ENCODE measurements at places on chromosomes 12 and 14.

GRCh38 chr12:54199917-54200316 lies 11.1 kb upstream of the SMUG1 start:
- DNase-seq: no peak

DNA sequence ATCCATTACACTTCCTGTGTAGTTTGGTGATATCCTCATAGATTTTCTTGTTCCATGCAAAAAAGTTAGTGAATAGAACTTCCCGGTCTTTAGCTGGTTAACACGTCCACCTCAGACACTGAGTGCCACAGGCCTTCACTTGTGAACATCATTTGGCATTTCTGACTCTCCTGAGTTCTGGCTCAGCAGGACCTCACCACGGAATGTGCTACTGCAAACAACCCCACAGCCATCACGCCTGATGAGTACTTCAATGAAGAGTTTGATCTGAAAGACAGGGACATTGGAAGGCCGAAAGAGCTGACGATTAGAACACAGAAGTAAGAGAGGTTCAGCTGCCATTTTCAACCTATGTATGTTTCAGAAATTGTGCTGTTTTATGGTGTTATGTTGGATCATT lies 20.0 kb downstream of the C12orf76 start:
- no peak for DNase-seq

- DNase-seq: peak; percentile 29
These were observed 9.7 kb upstream of the ZDHHC22 start for GRCh38 chr14:77151245-77151644.

GRCh38 chr12:63132201-63132600 lies 18.8 kb downstream of the AVPR1A start:
- no peak for DNase-seq

DNA sequence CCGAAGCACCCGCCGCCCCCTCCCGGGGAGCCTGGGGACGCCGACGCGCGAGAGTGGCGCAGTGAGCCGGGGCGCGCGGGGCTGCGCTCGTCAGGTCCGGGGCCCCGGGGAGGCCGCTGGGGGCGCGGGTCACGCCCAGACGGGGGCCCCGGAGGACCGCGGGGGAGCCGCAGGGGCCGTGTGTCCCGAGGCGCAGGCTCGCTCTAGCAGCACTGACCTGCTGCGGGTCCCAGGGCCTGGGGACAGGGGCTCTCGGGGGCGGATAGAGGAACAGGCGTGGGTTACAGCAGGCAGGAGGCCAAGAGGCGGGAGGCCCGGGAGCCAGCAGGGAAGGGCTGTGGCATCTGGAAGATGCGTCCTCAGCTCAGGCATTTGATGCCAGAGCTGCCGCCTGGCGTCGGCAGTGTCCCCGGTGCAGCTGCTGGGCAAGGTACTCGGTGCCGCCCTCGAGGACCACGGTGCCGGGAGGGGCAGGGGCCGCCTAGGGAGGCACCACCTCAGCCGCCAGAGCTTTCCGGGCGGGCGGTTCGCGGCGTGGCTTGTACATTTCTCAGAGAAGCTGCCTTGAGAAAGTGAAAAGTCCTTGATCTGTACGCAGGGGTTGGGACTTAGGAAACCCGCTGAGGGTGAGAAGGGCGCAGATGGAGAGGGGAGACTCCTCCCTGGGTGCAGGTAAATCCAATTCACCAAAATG lies 1.2 kb downstream of the WNT5B start:
- DNase-seq: no peak

DNA sequence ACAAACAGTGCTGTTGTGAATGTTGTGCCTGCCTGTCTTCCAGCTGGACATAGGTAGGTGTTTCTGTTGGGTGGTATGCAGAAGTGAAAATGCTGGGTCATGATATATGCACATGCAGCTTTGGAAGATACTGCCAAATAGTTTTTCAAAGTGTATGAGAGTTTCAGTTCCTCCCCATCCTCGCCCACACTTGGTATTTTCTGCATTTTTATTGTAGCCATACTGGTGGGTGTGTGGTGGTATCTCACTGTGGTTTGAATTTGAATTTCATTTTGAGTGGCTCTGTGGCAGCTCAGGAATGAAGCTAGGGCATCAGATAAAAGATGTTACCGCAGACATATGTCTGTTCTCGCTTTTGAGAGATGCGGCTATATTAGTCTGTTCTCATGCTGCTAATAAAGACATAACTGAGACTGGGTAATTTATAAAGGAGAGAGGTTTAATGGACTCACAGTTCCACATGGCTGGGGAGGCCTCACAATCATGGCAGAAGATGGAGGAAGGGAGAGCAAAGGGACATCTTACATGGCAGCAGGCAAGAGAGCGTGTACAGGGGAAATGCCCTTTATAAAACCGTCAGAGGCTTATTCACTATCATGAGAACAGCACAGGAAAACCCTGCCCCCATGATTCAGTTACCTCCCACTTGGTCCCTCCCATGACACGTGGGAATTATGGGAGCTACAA lies 183.1 kb downstream of the CAND1 start:
- no peak for DNase-seq

DNA sequence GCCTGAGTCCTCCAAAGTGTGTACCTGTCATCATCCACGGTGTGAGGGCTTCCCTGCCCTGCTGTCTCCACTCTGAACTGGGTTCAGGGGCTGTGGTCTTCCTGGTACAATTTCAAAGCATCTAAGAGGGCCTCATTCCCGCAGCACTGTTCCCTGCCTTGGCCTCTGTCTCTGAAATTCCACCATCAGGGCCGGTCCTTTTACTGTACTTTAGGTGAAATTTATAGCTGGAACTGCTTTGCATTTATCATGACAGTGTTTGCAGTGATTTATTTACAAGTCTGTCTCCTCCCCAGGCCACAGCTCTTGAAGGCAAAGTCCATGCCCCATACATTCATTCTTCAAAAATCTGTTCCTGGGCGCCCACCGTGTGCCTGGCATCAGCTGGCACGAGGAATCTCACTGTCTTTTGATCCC lies 36.9 kb upstream of the NCOR2 start:
- no peak for DNase-seq

GRCh38 chr12:116603546-116604177 lies 44.5 kb downstream of the MAP1LC3B2 start:
- DNase-seq: no peak

DNA sequence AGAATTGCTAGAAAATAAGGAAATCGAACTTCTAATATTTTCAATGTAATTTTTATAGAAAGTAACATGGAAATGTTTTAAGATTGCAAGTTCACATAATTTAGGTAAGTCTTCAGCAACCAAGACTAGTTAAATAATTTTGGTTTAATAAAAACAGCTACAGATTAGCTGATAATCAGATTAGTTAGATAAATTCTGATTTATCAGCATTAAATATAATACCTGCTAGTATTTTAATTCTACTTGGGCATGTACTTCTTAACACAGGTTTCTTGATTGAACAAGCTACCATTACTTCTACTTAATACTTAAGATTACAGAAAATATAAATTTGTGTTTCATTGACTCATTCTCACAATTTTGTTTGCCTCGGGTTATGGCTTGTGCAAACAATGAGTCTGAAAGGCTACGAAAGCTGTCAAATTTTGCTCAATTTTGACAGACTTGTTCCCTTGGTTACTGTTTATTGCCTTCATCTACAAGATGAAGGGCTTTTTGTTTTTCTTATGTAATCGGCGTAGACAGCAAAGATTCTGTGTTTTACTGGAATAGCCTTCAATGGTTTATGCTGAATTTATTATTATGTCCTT lies 116.1 kb upstream of the NUDT4 start:
- DNase-seq: no peak

GRCh38 chr12:14317362-14318146 lies 47.9 kb upstream of the ATF7IP start:
- no peak for DNase-seq

DNA sequence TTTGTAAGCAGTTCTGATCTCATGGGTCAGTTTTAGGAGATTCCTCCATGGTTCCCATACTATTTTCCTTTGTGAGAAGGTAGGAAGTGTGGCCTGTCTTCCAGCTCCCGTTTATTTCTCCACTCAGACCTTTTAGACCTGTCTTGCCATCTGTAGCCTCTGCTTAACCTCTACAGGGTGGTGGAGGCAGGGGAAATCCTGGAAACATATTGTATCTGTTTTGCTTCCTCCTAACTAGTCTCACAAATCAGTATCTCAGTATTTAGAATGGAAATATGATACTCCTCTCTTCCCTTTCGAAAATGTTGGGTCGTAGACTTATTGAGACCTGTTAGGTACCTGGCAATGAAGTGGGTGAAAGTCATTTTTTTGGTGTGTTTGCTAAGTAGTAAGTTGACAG lies 399.4 kb upstream of the RGS6 start:
- DNase-seq: no peak

DNA sequence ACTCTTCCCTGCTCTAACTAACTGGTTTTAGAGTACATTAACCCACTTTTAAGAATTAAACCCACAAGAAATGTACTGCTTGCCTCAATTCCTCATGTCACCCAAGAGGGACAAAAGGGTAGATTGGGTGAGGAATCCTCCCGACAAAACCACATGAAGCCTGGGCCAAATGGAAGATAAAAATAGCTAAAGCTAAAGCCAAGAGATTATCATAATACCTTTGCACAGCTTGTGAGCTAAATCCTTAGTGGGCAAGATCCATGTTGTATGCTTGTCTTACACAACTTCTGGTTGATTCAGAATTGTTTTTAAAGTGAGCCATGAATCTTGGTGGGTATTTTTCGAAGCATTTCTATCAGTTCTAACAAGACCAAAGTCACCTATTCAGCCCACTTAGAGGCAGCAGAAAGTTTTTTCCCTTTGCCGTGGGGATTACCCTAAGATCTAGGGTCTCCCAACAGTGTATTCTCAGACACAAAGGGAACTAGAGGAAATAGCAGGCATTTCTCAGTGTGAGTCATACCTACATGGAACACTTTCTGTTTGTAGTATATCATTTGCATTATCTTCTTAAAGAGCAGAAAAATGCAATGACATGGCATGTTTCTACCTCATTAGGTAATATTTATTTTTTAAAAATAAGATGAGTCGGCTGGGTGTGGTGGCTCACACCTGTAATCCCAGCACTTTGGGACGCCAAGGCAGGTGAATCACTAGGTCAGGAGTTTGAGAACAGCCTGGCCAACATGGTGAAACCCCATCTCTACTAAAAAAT lies 616.6 kb downstream of the KCNH5 start:
- DNase-seq: peak; percentile 77

- no peak for DNase-seq
These were observed 55.8 kb upstream of the LRIG3 start for GRCh38 chr12:58976146-58976545.

DNA sequence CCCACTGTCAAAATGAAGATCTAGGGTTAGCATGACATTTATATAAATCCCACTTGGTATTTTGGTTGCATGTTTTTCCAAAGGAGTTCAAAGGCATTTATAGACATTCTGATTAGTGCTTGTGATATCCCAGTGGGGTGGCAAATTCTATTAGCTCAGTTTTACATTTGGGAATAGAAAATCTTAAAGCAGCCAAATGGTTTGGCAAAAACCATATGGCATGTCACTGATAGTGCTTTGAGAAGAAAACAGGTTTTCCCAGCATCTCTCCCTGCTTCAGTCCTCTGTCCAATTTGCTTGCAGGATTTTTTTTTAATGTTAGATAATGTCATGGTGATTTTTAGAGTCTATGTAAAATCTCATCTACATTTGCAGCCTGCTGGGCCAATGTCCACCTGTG lies 225.1 kb upstream of the DIO3 start:
- DNase-seq: no peak

DNA sequence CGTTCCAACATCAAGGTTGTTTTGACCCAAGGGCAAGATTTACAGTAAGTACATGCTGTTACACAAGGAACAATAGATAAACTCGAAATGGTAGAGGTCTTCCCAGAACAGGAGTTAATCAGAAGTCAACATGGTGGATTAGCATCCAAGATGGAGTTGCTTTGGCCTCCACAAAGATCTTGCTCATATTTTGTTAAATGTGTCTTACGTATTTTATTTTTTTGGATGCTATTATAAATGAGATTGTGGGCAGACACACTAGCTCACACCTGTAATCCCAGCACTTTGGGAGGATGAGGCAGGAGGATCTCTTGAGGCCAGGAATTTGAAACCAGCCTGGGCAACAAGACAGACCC lies 22.3 kb upstream of the RAB21 start:
- DNase-seq: no peak

- DNase-seq: no peak
These were observed 155.5 kb downstream of the ANO2 start for GRCh38 chr12:5789469-5789968.

DNA sequence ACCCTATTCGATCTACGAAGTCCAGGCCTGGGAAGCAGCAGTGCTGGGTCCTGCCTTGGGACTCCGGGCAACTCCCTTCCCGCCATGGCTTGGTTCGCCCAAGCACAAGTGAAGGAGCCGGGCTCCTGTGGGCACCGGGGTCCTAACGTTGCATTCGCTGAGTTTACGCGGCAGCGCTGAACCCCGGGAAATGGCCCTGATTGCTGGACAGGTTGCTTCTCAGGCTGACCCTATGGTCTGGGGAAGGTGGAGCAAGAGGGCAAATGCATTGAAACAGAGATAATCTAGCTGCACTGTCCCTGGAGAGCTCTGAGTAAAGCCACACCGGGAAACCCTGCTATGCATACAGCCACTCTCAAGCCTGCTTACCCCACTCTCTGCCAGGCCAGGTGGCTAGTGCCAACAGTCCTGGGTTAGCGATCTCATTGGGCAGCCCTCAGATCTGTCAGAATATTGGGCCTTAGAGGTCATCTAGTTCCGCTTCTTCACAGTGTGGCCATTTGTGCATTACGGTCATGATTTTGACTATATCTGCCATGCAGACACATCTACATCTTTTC lies 11.3 kb downstream of the SYNE3 start:
- DNase-seq: no peak

DNA sequence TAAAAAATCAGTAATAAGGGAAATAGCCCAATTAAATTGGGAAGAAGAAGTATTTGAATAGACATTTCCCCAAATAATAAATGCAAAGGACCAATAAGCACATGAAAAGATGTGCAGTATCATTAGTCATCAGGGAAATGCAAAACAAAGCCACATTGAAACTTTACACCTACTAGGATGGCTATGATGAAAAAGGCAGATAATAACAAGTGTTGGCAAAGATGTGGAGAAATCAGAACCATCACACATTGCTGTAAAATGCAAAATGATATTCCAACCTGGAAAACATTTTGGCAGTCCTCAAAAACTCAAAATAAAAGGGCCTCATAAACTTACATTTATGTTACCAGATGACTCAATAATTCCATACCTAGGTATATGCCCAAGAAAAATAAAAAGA lies 131.1 kb upstream of the G2E3 start:
- no peak for DNase-seq

DNA sequence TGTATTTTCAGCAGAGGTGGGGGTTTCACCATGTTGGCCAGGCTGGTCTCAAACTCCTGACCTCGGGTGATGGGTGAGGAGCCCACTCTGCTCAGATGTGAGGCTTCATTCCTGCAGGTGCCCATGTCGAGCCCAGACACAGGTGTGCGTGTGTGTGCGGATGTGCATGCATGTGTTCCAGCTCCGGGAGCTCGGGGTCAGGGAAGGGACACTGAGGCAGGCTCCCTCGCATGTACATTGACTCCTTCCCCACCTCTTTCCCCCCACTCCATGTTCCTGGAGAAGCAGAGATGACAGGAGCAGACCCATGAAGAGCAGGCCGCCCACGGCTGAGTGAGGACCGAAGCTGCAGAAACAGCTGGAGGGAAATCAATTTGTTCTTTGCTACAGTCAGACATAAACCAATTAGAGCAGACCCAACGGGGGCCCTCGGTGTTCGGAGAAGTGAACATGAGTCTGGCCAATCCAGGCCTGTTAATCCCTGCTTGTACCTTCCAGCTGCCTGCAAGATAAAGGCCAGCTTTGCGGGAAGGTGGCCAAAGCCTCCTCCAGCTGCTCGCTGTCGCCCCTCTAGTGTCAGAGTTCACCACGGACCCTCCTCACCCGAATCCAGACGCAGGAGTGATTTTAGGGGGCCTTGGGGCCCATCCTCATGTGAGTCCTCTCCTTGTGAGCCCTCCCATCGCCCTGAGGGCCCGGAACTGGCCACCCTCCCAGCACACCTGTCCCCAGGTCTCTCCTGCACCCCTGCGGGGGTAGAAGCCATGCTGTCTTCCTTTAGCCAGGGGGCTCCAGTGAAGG lies 321.0 kb upstream of the RTL1 start:
- no peak for DNase-seq

Data from fibroblast of pulmonary artery (primary cell).